ENCODE measurements at places on chromosomes 4 and X. TPM values are rescaled to one million over a fixed set of nuclear protein-coding genes. Genes with fewer than 3 reads are reported as not detected.

The SLC25A6 gene
- total RNA-seq, result 223 TPM

The MAN2B2 gene
- 11.0 TPM for total RNA-seq

The SPATA4 gene
- total RNA-seq, result 0.20 TPM

The SORCS2 gene
- under 0.01 TPM for total RNA-seq

The CXCL9 gene
- total RNA-seq, result not detected

The PABPC1L2B gene
- not detected for total RNA-seq

The FSTL5 gene
- not detected for total RNA-seq

The HSFX3 gene
- not detected for total RNA-seq

The PPP4R3C gene
- total RNA-seq, result not detected

The HTRA3 gene
- total RNA-seq, result 2.3 TPM

The SLIT2 gene
- total RNA-seq, result 29.1 TPM
